ENCODE measurements at places on chromosomes 5 and 9. TPM values are rescaled to one million over a fixed set of nuclear protein-coding genes. Genes with fewer than 3 reads are reported as not detected.

SAP30L gene
- 30.7 TPM for total RNA-seq

PCDHB11 gene
- 0.27 TPM for total RNA-seq

SLIT3 gene
- total RNA-seq: 0.13 TPM

TMEM174 gene
- not detected for total RNA-seq

ADAMTS13 gene
- 0.57 TPM for total RNA-seq

ARAP3 gene
- 71.6 TPM for total RNA-seq

SLC22A4 gene
- 3.9 TPM for total RNA-seq
